GDM1 (cell line): ENCODE measurements at places on chromosomes 7 and 10.

DNA sequence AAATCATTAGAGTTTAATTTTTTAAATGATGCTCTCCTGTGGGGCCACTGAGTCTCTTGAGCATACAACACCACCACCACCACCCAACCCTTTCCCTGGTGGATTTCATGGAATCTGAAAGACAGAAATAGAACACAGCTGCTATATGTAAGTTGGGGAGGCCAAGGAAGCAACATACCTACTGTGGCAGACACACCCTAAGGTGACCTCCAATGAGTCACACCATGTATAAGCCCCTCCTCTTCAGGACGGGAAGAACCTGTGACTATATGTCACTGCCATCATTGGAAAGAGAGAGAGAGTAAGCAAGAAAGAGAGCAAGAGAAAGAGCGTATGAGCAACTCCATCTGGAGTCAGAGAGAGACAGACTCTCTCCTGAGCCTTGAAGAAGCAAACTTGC, 172.4 kb upstream of the NFE2L3 start:
- no peak for DNase-seq

DNA sequence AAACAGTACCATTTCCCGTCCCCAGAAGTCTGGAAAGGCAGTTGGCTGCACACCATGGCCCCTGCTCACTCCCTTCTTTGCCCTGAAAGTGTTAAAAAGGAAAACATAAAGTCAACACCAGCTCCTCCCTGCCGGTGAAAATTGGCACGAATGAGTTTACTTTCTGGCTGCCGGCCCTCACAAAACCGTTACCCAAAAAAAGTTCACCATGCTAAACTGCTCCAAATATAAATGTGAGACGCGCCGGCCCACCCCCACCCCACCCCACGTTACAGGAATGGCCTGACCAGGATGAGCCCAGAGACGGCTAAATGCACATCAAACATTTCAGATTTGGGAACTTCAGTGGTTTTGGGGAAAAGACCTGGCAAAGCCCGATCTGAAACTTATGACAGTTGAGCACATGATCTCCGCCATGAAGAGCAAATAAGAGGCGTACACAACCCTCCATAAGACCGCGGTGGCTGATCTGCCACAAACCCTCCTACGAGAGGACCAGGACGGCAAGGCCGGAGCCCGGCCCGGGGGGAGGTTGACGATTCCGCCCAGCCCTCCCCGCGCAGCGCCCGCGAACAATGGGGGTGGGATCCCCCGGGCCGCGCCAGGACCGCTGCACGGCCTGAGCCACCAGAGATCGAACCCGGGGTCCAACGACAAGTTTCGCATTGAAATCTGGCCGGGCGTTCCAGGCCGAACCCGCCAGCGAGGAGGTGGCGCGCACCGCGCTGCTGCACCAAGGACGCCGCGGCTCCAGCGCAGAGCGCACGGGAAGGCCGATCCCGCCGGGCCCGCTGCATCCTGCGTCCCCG, 952 bp downstream of the DIP2C start:
- no peak for DNase-seq

- DNase-seq: no peak
Measured at GRCh38 chr10:116589926-116590325, 833 bp upstream of the PNLIPRP1 start.

GRCh38 chr7:34430456-34430855, 227.6 kb upstream of the NPSR1 start:
- no peak for DNase-seq

GRCh38 chr7:7595451-7595850, 28.8 kb downstream of the MIOS start:
- no peak for DNase-seq

GRCh38 chr10:34670081-34670480, 145.0 kb downstream of the PARD3 start:
- DNase-seq: no peak

DNA sequence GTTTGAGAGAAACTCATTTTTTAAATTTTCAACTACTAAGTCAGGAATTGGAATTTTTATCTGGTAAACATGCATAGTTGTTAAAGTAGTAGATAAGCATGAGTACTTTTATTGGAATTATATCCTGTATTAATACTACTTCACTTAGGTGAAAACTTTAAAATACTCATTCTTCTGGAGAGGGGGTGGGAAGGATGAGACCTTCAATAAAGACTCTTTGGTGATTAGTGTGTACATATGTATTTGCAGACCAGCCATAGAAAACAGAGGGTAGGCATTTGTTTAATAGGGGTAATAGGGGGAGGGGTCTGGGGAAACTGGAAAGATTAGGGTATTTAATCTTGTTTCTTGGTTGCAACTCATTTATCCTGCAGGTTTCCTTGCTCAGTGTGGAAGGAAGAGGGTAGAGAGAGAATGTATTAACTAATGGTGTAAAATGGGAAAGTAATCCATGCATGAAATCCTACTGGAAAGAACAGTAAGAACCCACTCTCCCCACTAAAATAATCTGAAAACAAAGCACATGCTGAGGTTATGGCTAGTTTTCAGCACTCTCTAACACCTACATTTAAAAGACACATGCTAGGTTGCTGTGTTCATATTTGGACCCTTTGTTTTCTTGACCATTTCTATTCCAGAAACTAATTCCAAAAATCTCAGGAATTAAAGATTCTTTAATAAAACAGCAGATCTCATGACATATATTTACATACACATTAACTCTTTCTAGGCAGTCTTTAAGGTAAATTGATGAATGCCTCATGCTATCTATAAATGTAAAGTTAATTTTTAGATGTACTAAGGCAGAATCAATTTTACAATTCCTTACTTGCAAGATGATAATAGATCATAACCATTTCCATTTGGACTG, 6.2 kb upstream of the IGF2BP3 start:
- no peak for DNase-seq

DNA sequence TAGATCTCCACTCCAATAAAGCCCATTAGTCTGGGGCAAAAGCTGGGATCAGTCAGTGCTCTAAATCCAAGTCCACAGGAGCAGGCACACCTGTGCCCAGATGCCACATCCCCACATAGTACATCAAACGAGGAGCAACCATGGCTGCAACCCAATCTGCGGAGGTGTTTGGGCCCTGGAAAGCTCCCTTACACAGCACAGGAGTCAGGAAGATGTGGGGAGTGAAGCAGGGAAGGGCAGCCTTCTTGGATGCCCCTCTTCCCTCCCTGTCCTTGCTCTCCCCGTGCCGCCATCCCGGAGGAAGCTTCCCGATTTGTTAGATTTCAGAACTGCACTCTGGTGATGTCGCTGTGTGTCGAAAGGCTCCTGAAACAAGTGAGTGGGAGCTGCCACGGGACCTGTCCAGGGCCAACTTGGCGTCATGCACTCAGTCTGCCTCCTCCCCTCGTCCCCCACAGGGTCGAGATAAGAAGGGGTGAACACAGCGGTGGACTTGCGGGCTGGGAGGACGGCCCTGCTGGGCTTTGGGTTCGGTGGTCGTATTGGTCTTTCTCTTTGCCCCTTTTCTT, 230.6 kb upstream of the GRB10 start:
- no peak for DNase-seq

- no peak for DNase-seq
Measured at GRCh38 chr10:8138471-8138870, 84.0 kb downstream of the GATA3 start.

DNA sequence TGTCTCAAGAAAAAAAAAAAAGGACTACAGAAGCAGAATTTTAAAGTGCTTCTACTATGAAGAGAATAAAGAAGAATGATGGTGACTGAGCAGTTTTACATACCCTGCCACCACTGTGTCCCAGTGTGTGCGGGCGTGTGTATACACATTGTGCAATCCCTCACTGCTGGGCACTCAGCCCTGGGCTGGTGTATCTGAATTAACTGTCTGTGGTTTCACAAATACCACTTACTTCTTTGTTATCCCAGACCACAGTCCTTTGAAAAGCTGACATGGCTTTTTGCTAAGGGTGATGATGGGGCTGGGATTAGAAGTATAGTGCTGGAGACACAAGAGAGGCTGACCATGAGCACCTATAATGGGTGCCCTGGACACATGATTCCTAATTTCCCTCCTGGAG, 21.1 kb upstream of the TRPV6 start:
- no peak for DNase-seq

DNA sequence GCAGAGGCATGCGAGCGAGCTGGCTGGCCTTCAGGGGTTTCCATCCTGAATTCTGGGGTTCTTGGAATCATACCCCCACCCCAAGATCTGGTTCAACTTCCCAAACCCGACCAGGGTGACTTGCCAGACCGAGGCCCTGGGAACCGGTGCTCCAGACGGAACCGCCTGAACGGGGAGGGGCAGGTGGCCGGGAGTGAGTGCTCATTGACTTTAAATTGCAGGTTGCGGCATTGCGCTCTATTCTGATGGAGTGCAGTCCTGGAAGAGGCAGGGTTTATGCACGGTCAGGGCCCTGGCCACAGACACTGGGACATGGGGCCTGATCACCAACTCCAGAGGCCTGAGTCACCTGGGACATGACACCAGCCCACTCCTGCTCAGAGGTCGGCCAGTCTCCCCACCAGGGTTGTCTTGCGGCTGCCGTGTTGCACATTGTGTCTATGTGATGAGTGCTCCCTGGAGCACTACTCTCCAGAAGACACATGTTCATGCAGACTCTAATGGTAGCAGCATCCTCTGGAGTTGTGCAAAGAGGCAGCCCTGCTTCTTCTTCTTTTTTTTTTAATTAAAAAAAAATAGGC, 5.8 kb upstream of the DDIT4 start:
- DNase-seq: no peak

GRCh38 chr7:105678811-105679495, 97.7 kb upstream of the EFCAB10 start:
- DNase-seq: peak; percentile 62

GRCh38 chr7:3695602-3696001, 394.6 kb downstream of the SDK1 start:
- DNase-seq: no peak

DNA sequence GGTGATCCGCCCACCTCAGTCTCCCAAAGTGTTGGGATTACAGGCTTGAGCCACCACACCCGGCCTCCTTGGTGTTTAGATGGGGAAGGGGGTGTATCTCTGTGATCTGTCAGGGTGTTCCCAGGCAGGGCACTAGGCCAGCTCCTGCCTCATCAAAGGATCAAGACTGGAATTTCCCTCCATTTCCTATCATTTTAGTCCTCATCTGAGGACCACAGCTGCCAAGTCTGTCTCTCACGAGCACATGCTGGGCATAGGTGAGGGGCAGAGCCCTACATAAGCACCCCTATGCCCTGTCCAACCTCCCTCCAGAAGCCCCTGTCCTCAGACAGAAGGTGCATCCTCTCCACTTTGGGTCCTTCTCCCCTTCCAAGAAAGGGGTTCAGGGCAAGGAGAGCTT, 19.5 kb downstream of the TRIM56 start:
- no peak for DNase-seq

GRCh38 chr7:94160719-94161435, 156.7 kb upstream of the BET1 start:
- DNase-seq: no peak

DNA sequence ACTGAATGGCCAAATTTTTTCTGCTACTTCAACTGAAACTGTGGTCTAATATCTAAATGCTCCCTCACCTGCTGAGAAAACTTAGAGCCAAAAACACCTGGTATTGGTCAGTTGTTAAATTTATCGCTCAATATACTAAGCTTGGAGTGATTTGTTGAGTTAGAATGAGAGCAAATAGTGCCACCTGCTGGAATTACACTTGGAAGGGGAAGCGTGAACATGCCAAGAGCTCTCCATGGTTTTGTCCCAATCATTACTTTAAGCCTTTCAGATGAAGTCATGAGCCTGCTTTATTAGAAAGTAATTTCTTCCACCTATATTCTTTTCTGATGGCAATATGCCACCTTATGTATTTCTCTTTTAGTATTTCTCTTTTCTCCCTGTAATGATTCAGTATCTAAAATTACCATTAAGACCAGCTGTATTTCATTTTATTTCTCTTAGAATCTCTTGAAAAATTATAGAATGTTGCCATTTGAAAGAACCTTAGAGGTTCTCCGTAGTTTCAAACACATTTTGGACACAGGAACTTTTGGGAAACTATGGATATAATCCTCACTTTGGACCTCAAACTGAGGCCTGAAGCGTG, 447.8 kb upstream of the C7orf33 start:
- DNase-seq: no peak

DNA sequence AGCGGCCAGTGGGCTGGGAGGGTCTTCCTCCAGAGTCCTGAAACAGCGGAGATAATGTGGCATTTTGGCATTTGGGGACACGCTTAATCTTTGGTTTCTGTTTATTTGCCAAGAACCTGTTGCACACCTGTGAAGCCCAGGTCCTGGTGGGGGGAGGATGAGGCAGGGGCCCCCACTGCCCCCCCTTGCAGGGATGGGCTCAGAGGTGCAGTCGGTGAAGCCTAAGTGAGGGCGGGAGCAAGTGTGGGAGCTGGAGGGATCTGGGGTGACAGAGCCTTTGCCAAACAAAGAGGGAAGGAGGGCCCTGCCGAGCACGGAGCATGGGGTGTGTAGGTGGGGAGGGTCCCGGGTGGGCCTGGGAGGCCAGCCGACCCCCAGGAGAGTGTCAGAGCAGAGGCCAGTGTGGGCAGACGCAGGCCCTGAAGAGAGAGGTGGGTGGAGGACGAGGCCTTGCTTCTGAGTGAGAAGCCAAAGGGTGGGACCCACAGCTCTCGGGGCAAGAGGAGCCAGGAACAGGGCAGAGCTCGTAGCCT, 62.1 kb upstream of the ADGRA1 start:
- DNase-seq: no peak

DNA sequence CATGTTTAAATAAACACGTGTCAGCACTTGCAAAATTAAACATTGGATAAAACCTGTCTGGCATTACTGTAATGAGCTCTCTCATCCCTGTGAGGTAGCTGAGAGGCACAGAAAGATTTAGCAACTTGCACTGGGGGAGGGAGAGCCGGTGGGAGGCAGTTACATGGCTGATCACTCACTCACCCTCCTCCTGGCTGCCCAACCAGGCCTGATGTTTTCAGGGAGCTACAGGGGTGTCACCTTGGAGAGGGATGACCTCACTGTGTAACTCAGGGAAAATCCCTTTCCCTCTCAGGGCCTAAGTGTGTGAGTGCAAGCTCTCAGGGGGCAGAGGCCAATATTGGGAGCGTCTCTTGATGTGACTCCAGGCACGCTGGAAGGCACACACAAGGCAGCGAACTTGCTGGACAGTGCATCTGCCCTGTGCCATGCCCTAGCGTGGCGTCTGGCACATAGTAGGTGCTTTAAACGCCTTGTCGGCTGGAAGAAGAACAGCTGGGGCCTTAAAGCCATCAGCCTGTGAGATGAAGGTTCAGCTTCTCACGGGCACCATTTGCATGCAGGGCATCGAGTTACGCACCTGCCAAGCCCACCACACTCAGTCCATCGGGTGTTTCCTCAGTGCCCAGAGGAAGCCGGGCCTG, 51.1 kb downstream of the ELFN1 start:
- DNase-seq: no peak
